ENCODE measurements at places on chromosomes 13 and 19. TPM values are rescaled to one million over a fixed set of nuclear protein-coding genes. Genes with fewer than 3 reads are reported as not detected.
A peak's percentile ranks its signal among the peaks of the same experiment; 100 is the strongest.

The PLPP2 gene
- total RNA-seq = 26.6 TPM

- peak; percentile 59 for DNase-seq
These were observed 49.4 kb upstream of the TEX29 start for GRCh38 chr13:111270765-111271698.

DNA sequence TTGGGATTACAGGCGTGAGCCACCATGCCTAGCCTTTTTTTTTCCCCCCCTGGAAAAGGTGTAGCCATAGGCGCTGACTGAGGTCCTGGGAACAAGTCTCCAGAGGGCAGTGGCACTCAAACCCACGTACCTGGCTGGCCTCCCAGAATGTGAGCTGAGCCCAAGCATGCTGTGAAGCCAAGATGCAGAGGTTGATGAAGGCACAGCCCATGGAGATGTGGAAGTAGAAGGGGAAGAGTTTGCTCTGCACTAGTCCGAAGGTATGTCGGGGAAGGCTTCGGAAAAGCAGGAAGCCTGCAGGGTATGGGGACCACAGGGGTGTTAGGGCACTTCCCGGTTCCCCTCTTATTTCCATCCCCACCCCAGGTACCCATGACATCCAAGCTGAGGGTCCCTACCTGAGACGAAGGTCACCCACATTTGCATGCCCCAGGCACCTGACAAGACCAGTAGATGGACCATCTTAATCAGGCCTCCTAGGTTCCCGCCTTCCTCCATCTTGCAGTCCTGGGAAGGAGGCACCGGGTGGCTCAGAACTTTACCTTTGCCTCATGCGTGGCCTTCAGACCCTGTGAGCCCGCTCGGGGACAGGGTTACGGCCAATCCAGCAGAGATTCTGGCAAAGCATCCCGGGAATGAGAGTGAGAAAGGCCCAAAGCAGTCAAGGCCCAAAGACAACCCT, 805 bp downstream of the TMEM205 start:
- DNase-seq = peak; percentile 14

GRCh38 chr13:23323946-23324709, 109.4 kb downstream of the SACS start:
- DNase-seq = peak; percentile 36

GRCh38 chr19:18007917-18008673, at the start of gene ARRDC2:
Gene ARRDC2 (plus strand): TSS chr19:18008170. CDS start chr19:18008311, 141 bp downstream.
- DNase-seq = peak; percentile 83

GRCh38 chr13:60538566-60538965, 141.5 kb downstream of the TDRD3 start:
- no peak for DNase-seq

Data from fibroblast of lung (primary cell).